SHP77 treated with DMSO at 0.1 percent for 48 hours (cell line): ENCODE measurements at places on chromosomes 6 and 20.

DNA sequence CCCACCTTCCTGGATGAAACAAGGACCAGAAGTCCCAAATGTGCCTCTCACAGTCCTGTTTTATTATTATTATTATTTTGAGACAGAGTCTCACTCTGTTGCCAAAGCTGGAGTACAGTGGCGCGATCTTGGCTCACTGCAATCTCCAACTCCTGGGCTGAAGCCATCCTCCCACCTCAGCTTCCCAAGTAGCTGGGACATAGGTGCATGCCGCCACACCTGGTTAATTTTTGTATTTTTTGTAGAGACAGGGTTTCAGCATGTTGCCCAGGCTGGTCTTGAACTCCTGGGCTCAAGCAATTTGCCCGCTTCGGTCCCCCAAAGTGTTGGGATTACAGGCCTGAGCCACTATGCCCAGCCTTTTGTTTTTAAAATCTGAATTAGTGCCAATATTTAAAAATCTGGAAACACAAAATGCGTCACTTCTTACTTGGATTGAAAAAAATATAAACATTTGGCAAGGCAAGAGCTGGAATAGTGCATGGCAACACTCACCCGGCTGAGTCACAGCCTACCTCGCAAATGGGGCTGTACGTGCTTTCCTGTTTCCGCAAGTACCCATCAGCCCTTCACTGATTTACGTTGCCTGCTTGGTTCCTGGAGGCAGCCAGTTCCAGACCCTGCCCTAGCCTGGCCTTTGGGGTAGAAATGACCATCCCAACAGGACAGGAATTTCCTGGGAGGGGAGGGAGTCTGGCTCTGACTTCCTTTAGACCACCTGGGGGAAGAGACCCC is 6.3 kb downstream of the SDCBP2 start:
- peak; percentile 37 for DNase-seq

GRCh38 chr6:91464201-91464600 is 877.3 kb upstream of the MAP3K7 start:
- no peak for DNase-seq

DNA sequence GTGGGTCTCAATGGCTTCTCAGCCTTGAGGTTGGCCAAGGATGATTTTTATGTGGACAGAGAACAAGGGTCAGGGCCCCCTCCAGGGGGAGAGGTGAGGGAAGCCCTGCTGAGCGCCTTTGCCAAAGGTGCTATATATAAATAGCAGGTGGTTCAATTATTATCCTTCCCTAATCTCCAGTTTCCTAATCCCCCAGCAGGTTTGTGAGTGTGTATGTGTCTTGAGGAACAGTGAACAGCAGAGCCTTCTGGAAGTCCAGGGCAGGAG is 3.2 kb upstream of the SIRPA start:
- no peak for DNase-seq

GRCh38 chr6:26025894-26026832 is 61.1 kb upstream of the HFE start:
- peak; percentile 91 for DNase-seq

- DNase-seq: no peak
Observed at GRCh38 chr6:31614075-31614619, 887 bp upstream of the AIF1 start.

- DNase-seq: no peak
Observed at GRCh38 chr20:58175425-58175824, 53.0 kb downstream of the ANKRD60 start.

GRCh38 chr6:113640051-113640450 is 217.1 kb upstream of the MARCKS start:
- DNase-seq: no peak

- DNase-seq: no peak
Observed at GRCh38 chr6:143288923-143289322, 161.6 kb downstream of the ADAT2 start.

DNA sequence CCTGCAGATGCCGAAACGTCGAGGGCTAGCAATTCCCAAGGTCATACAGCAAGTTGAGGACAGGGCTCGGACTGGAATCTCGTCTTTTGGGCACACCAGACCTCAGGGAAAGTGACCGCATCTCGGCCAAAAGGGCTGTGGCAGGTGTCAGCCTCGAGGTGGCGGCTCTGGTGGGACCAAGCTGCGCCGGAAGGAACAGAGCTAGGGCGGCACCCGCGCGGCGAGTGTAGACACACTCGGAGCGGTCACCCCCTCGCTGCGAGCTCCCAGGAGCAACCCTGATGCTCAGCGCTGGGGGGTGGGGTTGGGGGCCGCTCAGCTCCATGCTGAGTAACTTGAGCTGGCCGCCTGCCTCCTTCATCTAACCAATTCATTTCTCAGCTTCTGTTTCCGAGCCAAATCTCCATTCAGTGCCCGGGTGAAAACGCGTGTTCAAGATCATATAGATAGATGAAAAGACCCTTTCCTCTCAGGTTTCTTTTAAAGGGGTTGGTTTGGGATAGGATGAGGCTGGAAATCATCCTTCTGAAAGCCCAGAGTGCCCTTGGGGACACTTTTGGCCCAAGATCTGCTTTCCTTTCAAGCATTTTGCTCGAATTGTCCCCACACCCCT is 2.2 kb upstream of the TUBB2B start:
- DNase-seq: peak; percentile 60

- no peak for DNase-seq
Observed at GRCh38 chr6:17930321-17930993, 57.0 kb downstream of the KIF13A start.

DNA sequence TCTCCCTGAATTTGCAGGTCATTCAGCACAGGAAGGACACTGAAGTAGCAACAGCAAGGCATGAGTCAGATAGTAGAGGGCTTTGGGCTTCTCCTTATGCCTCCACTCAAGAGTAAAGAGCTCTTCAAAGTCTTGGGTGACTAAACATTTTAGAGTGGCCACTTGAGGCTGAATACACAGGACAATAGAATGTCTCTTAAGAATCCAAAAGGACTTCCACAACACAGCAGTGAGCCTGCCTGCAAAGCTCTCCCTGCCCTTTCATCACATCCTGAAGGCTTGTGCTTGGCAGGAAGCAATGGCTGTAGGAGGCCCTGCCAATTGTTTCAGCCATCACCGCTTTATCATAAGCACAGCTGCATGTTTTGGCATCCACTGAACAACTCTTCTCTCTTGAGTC is 36.8 kb downstream of the FOXQ1 start:
- DNase-seq: no peak

GRCh38 chr6:165060720-165061119 is 248.7 kb downstream of the C6orf118 start:
- no peak for DNase-seq

GRCh38 chr6:17291778-17292177 is 10.6 kb downstream of the RBM24 start:
- DNase-seq: peak; percentile 64

DNA sequence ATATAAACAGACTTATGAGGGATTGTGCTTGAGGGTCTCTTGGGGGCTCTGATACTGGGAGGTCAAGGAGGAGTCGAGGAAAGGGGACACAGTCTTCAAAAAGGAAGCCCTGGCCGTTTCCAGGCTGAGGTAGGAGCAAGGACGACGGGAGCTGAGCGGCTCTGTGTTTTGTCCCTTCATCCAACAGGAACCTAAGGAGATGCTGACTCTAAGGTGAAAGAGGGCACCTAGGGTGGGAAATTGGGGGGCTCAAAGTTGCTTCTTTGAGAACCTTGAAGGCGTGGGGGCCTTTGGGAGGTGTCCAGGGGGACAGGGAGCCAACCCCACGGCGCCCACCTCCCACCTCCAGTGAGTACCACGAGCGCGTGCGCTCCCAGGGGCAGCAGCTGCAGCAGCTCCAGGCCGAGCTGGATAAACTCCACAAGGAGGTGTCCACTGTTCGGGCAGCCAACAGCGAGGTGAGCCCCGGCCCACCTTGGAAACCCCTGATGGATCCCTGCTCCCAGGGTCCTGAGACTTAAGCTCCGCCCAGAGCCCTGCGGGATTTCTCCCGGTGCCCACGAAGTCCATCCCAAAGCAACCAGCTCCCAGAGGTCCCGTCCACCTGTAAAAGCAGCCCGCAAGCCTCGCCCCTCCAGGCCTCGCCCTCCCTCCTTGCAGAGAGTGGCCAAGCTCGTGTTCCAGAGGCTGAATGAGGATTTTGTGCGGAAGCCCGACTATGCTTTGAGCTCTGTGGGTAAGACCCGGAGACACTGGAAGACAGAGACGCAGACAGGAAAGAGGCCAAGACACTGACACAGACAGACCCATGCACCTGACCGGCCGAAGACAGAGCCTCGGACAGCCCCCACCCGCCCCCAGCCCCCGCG is 2.9 kb downstream of the SPAG4 start:
- DNase-seq: no peak

- no peak for DNase-seq
Observed at GRCh38 chr6:52662031-52662430, 8.9 kb upstream of the TMEM14A start.

GRCh38 chr6:7489376-7489775 is 52.1 kb upstream of the DSP start:
- no peak for DNase-seq

DNA sequence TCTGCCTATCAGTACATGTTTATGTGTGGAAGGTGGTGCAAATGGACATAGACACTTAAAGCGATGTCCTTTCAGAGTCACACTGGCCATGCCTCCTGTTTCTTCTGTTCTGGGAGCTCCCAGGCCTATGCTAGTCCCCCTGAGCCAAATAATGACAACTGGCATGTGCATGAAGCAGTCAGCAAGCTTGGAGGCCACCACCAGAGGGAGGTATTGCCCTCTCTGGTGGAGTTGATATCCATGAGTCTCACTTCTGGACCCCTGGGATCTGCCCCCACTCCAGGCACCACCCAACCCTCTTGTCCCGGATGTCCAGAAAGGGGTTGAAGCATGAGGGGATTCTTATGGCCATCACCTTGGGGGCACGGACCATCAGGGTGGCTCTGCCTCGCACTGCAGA is 172.2 kb downstream of the AIG1 start:
- DNase-seq: peak; percentile 30

- no peak for DNase-seq
Observed at GRCh38 chr6:48315915-48316314, 204.9 kb upstream of the PTCHD4 start.

DNA sequence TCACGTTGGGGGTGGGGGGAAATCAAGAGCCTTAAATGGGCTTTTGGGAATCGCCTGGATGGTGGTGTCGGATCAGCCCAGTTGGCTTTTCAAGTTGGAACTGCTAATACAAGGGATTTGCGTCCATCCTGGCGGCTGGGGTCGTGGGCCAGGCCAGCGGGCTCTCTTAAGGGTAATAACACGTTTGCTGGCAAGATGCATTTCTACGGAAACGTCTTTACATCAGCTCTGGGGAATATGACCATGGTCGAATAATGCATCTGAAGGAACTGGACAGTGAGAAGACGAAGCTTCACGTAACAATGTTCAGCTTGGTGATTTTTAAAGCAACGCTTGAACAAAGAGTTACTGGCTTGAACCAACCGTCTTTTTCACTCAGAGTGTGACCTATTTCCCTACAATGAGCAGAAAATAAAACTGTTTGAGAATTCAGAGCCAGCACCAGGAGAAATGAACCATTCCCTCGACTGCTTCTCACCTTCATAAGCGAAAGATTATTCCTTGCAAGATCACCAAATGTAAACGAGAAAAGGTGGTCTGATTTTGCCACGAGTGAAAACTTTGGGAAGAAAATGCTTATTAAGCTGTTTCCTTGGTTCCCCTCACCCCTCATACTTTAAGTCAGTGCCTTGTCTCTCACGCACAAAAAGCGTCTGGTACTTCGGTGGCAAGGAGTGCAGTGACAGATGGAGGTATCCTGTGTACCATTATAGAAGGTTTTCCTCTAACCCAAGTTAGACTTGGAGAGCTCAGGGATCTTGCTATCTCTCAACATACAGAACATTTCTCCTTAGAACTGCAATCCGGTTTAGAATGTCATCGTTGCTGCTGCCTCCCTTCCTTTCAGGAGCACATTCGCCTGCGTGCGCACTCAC is 1.4 kb upstream of the MARCKS start:
- DNase-seq: peak; percentile 60

GRCh38 chr6:108159981-108160380 is 5.8 kb upstream of the NR2E1 start:
- no peak for DNase-seq

DNA sequence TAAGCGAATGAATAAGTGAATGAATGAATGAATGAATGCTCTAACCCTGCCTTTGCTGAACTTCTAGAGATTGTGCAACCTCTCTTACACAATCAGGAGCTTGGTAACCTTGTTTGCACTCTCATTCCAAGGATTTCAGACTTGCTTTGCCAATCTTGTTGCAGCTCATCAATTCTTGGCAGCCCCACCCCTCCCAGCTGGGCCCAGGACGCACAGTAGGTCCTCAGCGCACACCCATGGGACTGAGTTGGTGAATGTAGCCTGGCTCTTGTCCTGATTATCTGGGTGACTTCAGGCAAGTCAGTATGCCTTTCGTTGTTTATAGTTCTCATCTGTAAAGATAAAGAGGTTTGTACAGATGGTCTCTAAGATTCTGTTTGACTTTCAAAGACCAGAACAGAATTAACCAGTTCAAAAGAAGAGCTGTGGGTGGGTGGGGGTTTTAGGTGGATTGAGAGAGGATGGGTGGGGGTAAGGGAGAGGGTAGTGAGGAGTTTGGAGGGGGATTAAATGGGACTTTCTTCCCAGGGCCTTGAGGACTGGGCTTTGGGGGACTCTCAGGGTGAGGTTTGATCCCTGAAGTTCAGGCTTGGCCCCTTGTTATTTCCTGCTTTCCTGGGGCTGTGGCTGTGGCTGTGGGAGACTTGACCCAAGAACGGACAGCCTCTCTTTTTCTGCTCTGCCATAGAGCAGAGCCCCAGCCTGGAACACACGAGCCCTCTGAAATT is 33.2 kb downstream of the VEGFA start:
- DNase-seq: no peak

DNA sequence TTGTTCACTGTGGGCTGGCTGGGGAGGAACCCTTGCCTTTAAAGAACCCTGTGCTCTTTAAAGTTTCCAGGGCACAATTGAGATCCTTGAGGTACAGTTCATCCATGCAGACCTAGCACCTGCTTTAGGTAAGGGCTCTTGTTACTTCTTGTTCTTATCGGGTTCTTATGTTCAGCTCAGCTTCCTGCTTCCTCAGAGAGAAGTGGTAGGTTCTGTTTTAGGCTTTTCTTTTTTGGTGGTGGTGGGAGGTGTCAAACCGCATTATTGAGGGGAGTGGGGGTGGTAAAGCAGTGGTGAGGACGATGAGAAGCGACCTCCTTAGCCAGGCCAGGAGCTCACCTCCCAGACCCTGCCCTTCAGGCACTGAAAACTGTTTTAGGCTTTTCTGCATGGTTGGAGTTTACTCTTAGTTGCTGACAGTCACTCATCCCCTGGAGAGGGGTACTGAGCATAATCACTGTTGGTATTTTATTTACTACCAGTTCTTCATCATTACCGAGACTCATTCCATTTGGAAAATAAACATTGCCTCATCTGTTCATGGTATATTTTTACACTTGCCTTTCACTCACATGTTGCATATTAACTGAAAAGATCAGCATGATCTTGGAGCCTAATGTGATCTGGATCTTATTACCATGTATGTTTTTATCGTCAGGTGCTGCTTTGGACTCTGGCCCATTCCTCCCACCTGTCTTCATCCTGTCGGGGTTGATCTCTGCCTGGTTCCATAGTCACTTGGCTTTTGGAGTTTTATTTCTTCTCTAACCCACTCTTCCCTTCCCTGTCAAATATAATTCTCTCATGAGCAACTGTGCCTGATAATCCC is 35.4 kb downstream of the SLC16A10 start:
- DNase-seq: no peak
